ENCODE measurements at places on chromosomes 1 and 21.

GRCh38 chr1:2543543-2544092 is 12.6 kb upstream of the TNFRSF14 start:
- no peak for DNase-seq

GRCh38 chr21:16116069-16116468 is 386.3 kb downstream of the USP25 start:
- DNase-seq, result no peak

DNA sequence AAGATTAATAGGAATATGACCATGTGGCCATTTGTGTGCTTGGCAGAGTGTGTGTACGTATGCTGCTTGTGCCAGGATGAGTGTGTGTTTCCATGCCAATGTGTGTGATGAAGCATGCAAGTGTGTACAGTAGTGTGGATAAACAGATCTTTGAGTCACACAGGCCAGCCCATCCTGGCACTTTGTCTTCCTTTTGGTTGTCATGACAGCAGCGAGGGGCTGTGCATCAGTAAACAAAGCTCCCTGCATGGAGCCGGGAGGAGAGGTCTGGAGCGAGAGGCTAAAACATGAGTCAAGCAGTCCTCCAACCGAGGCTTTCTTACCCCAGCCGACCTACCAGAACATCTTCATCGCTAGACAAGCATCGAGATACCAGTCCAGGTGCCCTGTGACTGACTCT is 221.2 kb downstream of the CACNA1E start:
- no peak for DNase-seq

- no peak for DNase-seq
These were observed 60.9 kb upstream of the PODN start for GRCh38 chr1:53001128-53001527.

DNA sequence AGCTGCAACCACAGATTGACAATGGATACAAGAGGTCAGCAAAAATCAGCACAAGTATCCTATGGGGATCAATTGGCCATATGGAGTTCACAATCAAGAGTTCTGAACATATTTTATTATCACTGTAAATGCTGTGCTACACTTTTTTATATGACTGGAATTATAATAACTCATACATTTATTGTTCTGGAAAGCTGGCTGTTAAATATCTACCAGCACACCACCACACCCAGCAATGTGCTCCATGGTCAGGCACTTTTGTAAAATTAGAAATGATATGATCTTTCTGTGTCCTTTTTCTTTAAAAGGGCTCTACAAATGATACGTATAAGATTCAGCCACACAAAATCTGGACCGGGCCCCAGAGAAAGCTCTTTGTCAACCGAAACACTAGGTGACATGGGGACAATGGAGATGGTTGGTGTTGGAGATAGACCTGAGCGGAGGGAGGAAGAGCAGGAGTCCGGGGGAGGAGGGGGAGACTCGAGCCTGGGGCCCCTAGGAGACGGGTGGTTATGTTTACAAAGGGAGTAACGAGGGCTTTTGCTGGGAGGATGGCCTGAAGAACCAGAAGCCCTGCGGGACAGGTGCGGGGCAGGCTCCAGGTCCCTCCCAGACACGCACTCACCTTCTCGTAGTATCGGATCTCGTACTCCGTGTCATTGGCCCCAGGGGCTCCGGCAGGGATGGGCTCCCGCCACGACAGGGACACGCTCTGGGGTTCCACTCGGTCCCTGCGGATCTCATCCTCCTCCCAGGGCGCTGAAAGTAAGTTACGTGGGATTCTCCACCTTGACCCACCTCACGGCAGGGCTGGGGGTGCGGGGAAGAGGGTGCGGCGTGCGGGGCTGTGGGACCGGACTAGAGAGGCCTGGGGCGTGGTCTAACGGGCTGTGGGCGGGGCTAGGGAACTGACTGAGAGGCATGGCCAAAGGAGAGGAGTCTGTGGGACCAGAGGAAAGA is 30.0 kb downstream of the EPHA10 start:
- DNase-seq, result no peak

DNA sequence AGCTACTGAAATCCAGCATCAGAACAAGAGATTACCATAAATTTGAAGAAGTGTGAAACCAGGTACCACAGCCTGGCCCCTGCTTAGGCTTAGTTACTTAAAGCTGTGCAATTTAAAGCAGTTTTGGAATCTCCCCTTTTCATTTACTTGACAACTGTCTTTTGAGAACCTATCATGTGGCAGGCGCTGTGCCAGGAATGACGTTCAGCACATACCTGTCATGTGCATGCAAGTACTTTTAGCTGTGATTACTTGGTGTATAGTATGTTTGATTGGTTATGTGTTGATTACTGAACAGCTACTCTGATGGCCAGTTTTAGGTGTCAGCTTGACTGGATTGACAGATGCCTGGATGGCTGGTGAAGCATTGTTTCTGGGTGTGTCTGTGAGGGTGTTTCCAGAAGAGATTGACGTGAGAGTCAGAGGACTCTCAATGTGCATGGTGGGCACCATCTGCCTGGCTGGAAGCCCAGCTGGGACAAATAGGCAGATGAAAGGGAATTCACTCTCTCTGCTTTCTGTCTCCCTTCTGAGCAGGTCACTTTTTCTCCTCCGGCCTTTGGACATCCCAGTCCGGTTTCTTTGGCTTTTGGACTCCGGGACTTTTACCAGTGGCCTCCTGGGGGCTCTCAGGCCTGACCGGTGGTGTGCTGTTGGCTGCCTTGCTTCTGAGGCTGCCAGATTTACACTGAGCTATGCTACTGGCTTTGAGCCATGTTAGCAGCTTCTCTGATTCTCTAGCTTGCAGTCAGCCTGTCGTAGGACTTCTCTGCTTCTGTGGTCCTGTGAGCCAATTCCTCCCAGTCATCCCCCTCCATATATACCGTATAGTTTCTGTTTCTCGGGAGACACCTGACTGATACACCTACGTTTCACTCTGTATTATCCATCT is 178.0 kb downstream of the RYR2 start:
- no peak for DNase-seq

- DNase-seq, result no peak
These were observed 247.9 kb downstream of the NPHP4 start for GRCh38 chr1:5744341-5744740.

GRCh38 chr1:33626801-33627200 is 154.4 kb downstream of the ZSCAN20 start:
- DNase-seq, result no peak

GRCh38 chr1:160095382-160096105 is 2.9 kb downstream of the IGSF8 start:
- DNase-seq, result no peak

DNA sequence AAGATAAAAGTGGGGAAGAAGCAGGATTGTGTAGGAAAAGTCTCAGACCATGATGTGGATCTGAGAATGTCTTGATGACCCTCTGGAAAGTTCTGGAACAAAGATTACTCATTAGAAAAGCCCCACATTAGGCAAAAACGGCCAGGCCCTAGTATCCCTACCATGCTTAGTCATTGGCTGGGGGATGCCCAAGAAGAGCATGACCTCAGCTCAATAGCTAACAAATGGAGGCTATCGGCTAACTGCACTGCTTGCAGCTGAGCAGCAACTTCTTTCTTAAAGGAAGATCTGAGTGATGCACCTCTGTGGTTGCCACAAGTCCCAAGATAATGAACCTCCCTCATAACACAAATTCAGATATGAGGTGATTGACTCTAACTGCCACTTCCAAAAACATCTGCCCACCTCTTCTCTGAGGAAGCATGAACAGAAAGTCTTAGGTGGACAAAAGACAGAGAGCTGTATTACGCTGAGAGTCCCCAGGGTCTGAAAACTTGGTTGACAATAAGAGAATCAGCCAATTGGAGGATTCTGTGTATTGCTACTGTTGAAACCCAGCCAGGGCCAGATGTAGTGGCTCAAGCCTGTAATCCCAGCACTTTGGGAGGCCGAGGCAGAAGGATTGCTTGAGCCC is 64.6 kb upstream of the AK4 start:
- no peak for DNase-seq

- peak; percentile 34 for DNase-seq
These were observed 251.1 kb upstream of the ADGRL2 start for GRCh38 chr1:81549588-81550127.

DNA sequence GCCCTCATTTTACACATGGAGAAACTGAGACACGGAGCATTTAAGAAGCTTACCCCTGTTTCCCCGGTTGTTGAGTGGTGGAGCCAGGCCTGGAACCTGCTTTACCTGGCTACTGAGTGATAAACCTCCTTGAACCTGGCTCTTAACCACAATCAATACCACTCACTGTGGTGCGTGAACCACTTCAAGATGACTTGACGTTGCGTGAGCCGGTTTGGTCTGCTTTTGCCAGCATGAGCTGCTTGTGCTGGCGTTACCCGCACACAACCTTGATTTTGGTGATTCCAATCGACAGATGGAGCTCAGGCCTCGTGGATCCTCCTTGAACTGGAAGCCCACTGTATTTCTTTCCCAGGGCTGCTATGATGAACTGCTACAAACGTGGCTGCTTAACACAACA is 6.1 kb upstream of the TINAGL1 start:
- no peak for DNase-seq

DNA sequence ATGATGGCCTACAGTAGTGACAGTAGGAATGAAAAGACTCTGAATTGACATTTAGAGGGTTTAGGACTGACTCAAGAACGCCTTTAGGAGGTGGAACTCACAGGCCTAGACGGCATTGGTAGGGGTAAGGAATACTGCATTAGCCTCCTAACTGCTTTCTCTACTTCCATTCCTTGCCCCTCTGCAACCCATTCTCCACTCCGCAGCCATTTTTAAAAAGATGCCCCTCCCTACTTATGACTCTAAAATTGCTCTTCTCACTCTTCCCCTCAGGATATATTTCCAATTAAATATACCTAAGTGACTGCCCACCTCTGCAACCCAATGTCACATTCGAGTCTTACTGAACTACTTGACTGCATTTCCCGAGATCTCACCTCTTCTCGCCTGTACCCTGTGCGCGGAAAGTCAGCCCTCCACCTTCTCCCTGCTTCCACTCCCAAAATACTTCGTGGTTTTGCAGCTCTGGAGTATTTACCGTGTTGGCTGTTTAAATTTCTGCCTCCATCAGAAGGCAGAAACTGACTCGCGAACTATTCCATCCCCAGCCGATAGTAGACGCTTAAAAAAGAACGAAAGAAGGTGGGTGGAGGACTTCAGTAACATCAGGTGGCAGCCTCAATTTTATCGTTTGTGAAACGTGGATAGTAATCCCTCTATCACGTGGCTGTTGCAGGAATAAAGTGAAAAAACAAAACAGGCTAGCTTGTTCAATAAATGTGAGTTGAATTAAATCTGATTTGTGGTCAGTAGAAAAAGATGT is 1.1 kb upstream of the YBX1 start:
- DNase-seq, result peak; percentile 35

- no peak for DNase-seq
These were observed 10.6 kb downstream of the RGSL1 start for GRCh38 chr1:182460550-182460951.

DNA sequence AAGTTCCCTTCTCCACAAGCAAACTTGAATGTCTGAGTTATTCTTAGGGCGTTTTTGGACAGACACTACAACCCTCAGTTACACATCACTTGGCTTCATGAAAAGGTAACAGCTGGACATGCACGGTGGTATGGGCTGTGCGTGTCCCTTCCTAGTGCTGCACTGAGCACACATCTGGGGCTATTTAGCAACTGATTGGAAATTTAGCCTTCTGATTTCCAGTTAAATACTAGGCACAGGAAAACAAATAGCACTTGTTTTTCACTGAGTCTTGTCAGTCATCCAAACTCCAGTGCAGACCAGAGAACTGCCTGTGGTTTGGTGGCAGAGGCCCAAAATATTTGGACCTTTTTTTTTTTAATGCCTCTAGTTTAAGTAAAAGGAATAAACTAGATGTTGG is 134.7 kb downstream of the TGFBR3 start:
- no peak for DNase-seq

- DNase-seq, result no peak
These were observed 51.8 kb downstream of the DDAH1 start for GRCh38 chr1:85413169-85413568.

All from NCI-H2227 treated with DMSO at 0.1 percent for 48 hours (cell line).